ENCODE measurements at places on chromosomes 2 and 18.
A peak's percentile ranks its signal among the peaks of the same experiment; 100 is the strongest.

DNA sequence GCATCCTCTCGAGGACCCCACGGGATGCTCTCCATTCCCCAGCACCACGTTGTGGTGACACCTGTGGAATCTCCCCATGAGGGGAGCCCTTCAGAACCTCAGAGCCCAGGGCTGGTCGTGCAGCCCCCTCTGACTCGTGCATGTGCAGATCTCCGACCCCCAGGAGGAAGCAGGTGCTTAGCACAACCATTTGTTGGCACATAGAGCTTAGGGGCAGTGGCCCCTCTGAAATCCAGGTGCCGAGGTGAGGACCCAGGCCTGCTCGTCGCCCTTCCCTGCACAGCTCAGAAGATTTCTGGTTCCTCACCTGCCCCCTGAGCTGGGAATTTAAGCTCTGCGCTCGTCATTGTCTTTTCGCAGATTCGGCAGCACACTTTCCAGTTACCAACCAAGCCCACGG, 1.3 kb upstream of the OTOS start:
- DNase-seq = no peak

GRCh38 chr2:66539452-66539851, 104.5 kb downstream of the MEIS1 start:
- DNase-seq = peak; percentile 40

- no peak for DNase-seq
Observed at GRCh38 chr2:165529130-165529529, 59.6 kb downstream of the CSRNP3 start.

DNA sequence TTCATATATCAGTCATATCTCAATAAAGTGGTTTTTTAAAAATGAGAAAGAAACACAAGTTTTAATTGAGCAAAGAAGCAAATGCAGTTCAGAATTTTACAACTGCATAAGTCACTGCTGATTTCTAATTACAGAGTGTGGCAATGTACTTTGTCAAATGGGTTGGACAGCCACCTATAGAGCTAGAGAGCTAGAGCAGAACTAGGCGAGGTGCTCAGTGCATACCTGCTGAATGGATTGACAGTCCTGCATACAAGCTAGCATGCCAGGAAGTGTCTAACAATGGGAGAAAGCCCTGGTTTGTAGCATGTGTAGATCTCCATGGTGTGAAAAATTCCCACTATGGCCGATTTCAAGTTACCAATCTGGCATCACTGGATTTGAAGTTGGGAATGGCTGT, 106.3 kb upstream of the CDCA7 start:
- no peak for DNase-seq

- no peak for DNase-seq
Observed at GRCh38 chr2:96449174-96449573, 56.0 kb downstream of the NEURL3 start.

DNA sequence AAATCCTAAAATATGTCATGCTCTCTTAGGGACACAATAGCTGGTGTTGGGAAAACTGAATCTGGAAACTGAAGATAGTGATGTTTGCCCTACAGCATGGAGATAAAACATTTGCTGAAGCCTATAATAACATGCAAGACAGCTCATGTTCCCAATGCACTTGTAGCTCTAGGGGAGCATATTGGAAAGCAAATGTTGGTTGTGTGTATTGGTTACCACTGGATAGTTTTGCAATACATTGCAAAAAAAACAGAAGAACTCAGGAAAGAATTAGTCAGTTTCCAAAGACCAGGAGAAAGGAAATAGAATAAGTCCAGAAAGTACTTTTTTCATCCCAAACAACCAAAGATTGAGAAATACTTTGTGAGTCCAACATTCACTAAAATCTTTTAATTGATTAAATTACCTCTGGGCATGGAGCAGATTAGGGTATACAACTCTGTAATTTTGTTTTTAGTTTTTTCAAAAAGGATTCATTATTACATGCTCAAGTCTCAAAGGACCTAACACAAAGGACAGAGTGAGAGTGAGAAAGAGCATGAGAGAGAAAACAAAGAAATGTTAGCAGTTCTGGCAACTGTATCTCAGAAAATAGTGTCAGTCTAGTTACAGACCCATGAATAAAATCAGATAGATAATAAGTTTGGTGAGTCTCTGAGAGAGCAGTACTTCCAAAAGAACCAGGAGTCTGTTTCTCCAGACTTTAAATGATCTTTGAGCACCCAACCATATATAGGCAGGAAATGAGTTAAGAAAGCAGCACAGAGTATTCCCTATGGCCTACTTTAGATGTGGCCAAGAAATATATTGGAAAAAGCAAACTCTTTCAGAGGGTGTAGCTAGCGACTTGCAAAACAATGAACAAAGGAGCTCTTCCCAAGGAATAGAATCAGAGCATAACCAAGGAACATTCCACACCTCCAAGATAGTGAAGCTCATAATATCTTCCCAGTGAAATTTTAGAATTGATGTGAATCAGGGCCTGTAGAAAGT, 36.6 kb upstream of the COL3A1 start:
- no peak for DNase-seq

- DNase-seq = no peak
Observed at GRCh38 chr2:88832311-88832991, 141.0 kb downstream of the RPIA start.

GRCh38 chr2:105439141-105439540, 40.3 kb upstream of the FHL2 start:
- DNase-seq = no peak

DNA sequence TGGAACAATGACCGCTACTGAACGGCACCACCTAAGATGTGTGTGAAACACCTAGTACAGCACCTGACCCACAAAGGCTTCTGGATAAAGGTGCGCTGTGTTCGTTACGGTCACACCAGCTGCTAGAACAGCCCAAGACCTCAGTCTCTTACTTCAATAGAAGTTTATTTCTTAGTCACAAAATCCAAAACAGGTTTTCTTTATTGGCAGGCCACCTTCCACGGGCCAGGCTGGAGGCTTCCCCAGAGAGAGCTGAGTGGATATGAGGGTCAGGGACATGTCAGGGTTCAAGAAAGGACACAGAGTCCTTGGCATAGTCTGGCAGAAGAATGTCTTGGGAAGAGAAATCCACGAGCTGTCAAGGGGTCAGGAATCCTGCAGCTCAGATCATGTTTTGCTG, 92.2 kb downstream of the COL6A3 start:
- no peak for DNase-seq

- no peak for DNase-seq
Observed at GRCh38 chr2:9994462-9994861, 43.0 kb downstream of the GRHL1 start.

DNA sequence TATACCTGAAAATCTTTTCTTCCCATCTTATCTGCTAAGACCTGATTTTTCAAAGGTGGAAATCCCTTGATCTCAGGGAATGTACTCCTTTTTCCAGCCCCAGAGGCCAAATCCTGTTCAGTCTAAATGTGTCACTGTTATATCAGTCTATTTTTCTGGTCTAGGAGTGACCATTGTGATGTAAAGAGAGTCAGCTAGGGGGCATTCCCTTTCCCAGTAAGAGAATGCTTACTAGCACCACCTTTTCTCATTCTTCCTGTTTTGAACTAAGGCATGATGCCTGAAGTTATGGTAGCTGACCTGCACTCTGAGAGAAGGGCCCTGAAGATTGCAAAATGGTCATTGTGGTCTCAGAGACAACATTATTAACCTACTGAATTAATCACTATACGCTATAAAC, 124.1 kb upstream of the XIRP2 start:
- DNase-seq = no peak

DNA sequence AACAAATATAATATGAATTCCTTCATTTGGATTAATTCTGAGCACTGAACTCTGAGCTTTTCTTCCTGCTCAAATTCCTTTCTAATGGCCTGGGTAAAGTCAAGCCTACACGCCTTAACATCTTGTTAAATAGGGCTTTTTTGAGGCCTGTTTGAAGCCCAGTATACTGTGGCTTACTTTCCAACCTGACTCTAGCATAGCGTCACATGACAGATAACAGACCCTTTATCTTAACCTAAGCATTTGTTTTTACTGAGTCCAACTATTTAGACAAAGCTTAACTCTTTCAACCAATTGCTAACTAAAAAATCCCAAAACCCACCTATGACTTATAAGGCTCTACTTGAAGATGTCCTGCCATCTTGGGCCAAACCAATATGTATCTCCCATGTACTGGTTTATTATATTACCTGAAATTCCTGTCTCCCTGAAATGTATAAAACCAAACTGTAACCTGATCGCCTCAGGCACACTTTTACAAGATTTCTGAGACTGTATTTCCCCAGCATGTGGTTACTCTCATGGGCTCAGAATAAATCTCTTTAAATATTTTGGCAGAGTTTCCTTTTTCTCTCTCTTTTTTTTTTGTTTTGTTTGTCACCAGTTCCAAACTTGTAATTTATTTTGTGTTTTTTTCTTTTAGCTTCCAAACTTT, 271.1 kb upstream of the VWC2L start:
- no peak for DNase-seq

- DNase-seq = peak; percentile 84
Observed at GRCh38 chr2:26922405-26923188, 47.8 kb upstream of the MAPRE3 start.

GRCh38 chr18:37986665-37987064, 421.1 kb upstream of the CELF4 start:
- no peak for DNase-seq

- no peak for DNase-seq
Observed at GRCh38 chr2:221454459-221455105, 117.5 kb downstream of the EPHA4 start.

Data from pons (tissue), 1 donor.